Activated CD4-positive, alpha-beta T cell treated with anti-CD3 and anti-CD28 coated beads for 1 hour (primary cell): ENCODE measurements at places on chromosomes 2 and 18.

DNA sequence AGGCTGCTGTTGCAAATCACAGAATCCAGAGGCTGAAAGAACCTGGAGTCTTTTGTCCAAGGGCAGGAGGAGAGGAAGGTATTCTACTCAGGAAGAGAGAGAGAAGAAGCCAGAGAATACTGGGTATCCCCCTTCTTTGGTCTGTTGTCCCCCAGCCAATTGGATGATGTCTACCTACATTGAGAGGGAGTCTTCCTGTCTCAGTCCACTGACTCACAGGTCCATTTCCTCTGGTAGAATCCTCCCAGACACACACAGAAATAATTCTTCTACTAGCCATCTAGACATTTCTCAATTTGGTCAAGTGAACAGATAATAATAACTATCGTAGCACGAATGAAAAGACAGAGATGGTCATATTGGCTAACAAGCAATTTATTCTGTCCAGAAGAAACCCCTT lies 416.4 kb upstream of the UBE2E3 start:
- DNase-seq, result no peak

DNA sequence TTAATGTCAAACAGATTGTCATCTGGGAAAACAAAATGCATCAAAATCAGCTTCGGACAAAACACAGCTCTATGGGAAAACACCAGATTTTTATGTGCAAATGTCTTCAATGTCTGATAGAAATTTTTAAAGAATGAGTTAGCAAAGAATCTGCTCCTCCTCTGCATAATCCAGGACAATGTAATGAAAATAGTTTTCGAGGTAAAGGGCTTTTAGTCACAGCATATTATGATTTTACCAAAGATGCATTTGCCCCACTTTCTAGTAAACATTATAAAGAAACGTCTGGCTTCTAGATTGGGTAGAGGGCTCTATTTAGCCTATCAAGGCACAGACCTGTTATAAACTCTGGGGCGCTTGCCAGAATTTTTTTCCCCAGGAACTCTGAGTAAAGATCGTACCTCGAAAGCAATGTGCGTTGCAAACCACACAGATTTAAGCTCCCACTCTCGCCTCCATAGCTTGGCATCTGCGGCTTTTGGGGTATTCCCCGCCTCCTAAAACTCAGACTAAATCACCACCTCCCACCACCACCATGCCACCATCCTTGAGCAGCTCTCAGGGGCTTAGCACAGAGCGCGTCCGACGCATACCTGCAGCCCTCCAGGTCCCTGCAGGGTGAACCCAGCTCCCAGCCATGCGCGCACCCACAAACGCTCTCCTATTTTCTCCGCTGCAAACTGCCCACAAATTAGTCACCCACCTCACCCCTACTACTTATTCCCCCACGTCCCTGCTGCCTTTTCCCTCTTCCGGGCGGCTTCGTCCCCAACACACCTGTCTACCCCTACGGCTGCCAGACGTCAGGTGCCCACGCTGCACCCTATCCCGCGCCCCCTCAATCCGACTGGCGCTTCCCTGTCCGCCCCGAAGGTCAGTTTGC lies 829 bp downstream of the ACVR1C start:
- DNase-seq, result peak; percentile 19

- DNase-seq, result no peak
Observed at GRCh38 chr2:176936410-176936809, 276.2 kb upstream of the HNRNPA3 start.

- DNase-seq, result no peak
Observed at GRCh38 chr2:96396602-96397001, 61.0 kb downstream of the NCAPH start.

DNA sequence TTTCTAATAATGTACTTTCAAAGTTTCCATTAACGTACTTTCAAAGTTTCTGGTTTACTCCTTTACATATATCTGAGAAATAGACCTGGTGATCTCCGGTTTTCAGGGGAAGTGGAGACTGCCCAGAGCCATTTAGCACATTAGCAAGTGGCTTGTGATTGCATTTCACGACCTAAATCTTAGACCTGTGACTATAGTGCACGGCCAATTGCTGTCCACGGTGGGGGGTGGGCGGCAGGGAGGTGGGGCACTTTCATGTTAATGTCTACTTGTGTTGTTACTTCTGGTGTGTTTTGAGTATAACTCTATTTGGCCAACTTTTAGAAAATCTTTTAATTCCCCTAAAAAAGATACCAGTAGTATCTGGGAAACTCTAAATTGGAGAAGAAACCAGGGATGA lies 11.3 kb downstream of the GATA6 start:
- no peak for DNase-seq

DNA sequence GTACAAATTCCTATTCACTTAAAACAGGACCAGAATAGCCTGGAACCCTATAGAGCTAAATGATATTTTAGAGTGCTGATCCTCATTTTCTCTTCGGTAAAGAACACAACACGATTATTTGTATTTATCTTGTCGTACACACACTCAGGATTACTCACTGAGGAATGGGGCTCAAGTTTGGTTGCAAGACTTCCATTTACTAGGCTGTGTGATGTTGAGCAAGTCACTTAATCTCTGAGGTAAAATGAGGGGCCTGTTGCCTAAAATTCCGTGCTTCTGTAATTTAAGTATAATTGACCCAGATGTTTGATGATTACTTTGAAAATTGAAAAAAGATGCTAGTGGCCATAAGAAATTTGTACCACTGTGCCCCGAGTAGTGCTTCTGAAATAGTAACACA lies 42.6 kb upstream of the MAP4K3 start:
- DNase-seq, result no peak

- no peak for DNase-seq
Observed at GRCh38 chr2:144914113-144914512, 394.2 kb upstream of the ZEB2 start.
